HEK293T (cell line): ENCODE measurements at places on chromosomes 2 and 18.

GRCh38 chr2:169761970-169762292 lies 28.3 kb downstream of the KLHL23 start:
- DNase-seq = no peak

DNA sequence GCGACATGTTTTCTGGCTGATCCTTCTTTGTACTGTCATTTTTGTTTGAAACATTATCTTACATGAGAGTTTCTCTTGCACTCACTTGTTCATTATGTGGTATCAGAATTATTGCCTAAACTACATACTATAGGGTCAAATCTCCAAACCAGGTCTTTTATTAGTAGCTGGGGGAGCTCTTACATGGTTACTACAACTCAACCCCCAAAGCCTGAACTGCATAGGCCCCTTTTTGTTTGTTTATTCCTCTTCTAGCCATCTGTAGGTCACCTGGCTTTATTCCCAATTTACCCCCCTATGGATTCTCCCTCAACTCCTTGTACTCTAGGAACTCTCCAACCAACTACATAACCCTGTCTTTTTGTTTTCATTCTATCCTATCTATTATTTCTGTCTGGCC lies 46.7 kb downstream of the PUM2 start:
- DNase-seq = no peak

DNA sequence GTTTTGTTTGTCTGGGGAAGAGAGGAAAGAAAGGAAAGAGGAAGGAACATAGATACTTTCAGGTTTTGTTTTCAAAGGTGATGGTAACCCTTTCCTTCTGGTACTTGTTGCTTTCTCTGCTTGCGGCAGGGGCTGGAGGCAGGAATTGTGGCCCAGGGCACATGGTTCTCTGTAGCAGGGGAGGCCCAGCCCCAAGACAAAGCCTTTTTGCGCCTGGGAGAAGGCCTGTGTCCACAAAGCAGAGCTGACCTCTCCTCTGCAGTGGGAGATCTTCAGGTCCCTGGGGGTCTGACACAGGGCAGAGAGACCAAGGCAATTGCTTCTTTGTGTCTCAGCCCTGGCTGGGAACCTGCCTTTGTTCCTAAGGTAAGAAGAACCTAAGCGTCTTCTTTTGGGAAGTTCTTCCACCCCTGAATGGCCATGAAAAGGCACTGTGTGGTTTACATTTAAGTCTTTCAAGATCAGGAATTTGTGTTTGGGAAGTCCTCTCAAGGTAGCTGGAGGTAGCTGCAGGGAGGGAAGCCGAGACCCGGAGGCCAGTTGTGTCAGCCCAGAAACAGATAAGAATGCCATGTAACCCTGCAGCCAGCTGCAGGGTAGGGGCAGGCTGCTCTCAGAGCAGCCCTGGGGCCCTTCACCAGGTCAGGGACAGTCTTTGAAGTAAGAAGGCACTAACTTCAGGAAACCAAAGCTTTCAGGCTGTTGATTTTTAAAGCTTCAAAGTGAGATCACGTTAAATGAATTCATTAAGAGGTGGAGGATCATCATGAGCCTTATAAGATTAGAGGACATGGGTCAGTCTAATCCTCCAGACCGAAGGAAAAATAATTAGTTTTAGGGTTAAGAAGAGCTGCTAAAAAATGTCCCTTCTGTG lies 119.3 kb downstream of the STPG4 start:
- no peak for DNase-seq

DNA sequence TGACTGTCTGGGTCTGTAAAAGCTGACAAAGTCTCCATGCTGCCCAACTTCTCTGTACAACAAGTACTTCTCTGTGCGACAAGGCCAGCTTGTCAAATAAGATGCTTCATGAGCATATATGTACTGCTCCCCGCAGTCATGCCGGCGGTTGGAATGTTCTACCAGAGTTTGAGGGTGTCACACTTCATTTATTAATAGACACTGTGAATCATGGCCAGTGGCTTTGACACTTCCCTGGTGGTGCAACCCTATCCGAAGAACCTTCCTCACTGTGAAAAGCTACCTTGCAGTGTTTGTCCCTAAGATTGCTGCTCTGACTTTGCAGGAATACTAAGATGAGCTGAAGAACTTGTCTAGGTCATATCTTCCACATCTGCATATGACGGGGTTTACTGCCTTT lies 120.9 kb upstream of the NRP2 start:
- DNase-seq = no peak

- no peak for DNase-seq
These were observed 42.6 kb downstream of the STK17B start for GRCh38 chr2:196128749-196129148.

GRCh38 chr2:46082531-46083485 lies 214.4 kb upstream of the EPAS1 start:
- no peak for DNase-seq

DNA sequence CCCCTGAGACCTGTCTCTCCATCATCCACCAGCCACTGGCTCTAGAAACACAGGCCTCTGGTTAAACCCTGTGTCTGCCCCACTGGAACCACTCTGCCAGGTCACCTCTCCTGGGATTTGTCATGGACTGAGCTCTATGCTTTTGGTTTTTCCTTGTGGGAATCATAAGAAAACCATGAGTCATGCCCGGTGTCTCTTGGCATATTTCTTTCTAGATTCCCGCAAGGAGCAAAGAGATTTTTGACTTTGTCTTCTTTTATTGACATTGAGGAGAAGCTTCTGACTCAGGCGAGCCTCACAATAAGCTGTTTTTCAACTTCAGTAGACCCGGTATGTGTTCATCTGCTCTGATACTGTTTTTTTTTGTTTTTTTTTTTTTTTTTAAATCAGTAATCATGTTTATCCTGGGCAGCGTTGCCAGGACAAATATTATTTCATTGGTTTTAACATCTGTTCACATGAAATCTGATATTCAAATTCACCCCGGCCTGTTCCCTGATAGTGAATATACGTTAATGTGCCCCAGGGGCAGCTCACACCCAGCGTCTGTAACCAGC lies 207.1 kb downstream of the ACKR3 start:
- no peak for DNase-seq

- no peak for DNase-seq
These were observed 261.1 kb downstream of the ANAPC1 start for GRCh38 chr2:111622859-111623258.

DNA sequence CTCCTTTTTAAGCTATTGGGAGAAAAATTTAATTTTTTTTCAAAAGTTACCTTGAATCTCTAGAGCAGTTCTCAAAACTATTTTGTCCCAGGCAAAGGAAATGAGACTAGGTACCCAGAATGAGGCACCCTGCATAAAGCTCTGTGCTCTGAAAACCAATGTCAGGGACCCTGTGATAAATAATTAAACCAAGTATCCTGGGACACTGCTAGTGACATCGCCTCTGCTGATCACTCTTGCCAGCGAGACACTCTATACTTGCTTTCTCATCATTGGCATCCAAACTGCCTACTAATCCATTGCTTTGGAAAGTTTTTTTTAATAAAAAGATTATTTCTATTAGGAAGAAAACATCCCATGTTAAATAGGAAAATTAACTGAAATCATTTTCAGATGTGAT lies 1.4 kb downstream of the GKN1 start:
- DNase-seq = no peak

DNA sequence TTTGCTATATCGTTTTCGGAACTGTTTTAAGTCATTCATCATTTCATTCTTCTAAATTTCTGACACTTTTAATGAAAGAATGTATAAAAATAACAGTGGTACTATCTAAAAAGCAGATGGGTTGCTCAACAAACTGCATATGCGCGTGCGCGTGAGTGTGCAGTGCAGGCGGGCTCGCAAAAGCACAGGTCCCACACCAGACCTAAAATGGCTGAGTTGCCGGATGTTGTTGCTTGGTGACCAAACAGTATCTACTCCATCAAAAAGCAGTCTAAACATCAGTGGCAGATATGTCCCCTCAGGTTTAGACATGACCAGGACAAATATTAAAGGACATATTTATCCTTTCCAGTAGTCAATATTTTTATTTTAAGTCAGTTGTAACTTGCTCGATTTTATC lies 5.1 kb downstream of the NOL4 start:
- no peak for DNase-seq

GRCh38 chr2:20771299-20771698 lies 51.6 kb downstream of the LDAH start:
- DNase-seq = no peak

GRCh38 chr2:45212953-45213635 lies 203.8 kb upstream of the SIX2 start:
- no peak for DNase-seq

GRCh38 chr2:215535741-215536140 lies 99.9 kb upstream of the FN1 start:
- no peak for DNase-seq

- no peak for DNase-seq
These were observed 505.4 kb upstream of the DDX18 start for GRCh38 chr2:117308861-117309770.

- no peak for DNase-seq
These were observed 368.7 kb upstream of the ID2 start for GRCh38 chr2:8312861-8313830.

DNA sequence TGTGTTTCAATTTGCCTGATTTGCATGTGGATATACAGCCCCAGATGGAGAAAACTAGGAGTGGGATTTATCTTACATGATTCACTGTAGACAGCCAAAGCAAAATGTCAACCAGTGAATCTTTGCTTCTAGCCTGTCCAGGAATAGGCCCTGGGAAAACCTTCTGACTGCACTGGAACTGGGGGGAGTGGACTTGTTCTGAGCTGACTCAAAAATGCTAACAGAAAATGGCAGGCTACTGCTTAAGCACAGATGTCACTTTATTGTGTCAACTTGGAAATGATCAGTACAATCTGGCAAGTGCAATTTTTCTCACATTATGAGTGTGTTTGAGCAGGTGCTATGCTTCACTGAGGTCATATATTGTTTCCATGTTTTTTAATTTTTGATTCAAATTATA lies 593.7 kb downstream of the NRXN1 start:
- DNase-seq = no peak
